ENCODE measurements at places on chromosomes 4 and X. TPM values are rescaled to one million over a fixed set of nuclear protein-coding genes. Genes with fewer than 3 reads are reported as not detected.

DNA sequence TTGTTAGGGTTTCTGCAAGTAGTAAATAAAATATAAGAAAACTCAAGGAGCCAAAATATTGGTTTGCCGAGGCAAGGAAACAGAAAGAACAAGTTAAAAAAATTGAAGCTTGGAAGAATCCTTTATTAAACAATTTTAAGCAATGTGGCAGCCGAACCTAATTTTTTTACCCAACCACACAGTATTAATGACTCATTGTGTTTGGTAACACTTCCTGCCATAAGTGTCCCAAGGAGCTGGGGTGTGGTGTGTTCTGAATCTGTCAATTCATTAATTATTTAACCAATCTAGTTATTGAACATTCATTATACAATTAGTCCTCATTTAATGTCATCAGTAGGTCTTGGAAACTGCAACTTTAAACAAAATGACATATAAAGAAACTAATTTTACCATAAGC, 19.3 kb upstream of the CPE start:
- DNase-seq: no peak

DNA sequence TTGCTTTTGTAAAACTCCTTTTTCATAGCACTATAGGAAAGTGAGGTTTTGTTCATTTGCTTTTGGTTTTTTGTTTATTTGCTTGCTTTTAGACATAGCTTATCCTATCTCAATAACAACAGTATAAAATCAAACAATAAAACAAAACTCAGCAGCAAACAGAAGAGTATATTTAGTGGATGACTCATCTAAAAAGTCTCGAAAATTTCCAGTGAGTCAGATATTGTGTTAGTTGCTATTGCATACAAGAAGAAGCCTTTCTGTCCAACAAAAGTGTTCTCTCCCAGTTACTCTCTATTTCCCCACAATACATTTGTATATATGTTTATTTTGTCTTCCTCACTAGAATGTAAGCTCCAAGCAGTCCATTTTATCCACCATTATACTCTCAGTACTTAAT, 36.0 kb upstream of the NPNT start:
- no peak for DNase-seq

DNA sequence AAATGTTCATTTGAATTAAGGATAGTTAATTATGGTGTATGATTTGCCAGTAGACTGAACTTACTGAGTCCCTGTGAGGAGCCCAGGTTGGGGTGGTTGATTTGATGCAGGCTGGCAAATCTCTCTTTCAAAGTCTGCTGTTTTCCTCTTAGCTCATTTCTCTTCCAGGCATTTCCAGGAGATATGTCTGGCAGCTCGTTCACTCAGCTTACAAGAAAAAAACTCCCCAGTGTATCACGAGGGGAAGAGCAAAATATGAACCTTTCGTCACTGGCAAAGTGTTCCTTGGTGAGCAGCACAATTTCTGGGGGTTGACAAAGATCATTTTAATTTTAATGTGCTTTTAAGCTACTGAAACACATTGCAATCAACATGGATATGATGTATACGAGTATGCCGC, 244.2 kb downstream of the CBLL2 start:
- DNase-seq: no peak

DNA sequence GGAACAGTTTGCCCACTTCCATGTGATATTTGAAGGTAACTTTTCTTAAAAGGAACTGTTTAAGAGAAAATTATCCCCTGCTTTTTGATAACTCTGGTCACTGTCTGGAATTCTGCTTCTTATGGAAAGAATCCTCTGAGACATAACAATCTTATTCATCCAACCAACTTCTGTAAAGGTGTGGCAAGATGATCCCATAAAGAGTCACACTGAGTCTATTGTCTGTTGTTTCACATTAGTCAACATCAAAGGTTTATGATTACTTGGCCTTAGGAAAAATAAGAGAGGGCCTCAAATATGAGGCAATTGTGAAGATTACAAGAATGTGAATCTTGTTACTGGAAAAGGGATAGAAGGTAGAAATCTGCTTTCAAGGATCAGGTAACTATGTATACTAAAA, 88.0 kb upstream of the MAGEB18 start:
- DNase-seq: no peak

DNA sequence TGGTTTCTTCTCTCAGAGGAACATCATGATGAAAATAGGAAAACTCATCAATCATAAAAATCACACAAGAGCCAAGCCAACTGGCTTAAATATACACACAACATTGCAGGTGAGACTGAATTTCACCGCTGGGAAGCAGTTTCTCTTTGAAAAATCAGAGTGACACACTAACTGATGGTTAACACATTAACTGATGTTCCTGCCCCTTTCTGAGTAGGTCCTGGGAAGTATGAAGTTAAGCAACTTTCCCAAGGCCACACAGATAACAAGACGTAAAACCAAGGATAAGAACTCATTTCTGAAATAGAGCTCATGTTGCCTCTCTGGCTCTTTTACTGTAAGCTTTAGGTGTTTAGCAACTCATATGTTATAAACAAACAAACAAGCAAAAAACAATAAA, 813.7 kb upstream of the HS3ST1 start:
- no peak for DNase-seq

DNA sequence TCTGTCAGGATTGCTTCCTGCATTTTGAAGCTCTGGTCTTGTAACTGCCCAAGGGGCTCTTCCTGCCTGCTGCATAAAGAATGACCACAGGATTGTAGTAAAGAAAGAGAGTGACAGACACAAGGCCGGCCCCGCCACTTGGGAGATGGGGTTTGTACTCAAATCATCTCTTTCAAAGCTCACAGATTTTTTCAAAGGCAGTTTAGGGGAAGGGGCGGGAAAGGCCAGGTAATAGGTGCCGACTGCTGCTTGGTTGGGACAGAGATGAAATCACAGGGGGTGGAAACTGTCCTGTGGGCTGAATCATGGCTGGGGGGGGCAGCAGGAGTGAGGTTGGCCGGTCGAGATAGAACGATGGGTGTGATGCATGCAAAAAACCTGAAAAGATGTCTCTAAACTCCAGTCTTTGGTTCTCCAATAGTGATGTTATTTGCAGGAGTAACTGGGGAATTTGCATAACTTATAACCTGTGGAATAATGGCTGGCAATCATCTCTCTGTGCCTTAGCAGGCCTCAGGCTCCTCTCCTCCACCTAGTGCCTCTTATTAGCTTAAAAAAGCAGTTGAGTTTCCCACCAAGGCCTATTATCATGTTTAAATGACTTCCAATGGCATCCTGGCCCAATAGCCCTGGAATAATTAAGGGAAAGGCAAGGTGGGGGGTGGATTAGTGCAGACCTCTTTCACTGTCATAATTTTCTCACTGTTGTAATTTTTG, 778.4 kb upstream of the FRG1 start:
- DNase-seq: no peak

- DNase-seq: no peak
Observed at GRCh38 chrX:55149242-55149641, 60.4 kb downstream of the PAGE2 start.

GRCh38 chr4:44532851-44533250, 84.2 kb upstream of the KCTD8 start:
- no peak for DNase-seq

DNA sequence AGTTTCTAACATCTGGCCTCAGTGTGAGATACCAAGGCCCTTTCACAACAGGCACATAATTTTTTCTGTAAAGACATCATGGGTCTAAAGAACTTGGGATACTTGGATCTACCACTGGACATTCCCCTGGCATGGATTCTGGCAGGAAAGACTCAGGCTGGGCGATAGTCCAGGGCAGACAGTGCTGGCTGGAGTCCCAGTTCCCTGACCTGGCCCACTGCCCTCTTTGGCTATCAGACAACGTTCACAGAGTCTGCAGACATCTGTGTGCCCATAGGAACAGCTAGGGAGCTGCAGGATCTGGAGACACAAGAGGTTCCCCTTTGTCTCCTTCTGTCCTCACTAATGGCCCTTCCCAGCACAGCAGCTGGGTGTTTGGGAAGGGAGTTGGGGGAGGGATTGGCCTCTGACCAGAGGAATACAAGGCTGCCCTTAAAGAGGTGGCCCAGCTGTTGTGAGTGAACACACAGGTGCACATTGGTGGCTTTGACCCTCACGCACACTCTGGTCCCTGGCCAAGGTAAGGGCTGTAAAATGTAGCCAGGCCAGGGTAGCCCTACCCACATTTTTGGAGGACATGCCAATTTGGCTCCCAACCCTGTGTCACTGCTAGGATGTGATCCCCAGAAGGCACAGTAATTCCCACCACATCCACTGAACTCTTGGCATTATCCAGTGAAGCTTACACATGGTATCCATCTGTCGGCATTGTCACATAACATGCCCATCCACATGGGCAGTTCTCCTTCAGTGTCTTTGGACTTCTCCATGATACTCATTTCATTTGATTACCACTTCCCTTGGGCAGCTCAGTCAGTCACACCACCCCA, 72.3 kb downstream of the SOX3 start:
- DNase-seq: no peak

- no peak for DNase-seq
Observed at GRCh38 chrX:18647621-18648020, 24.3 kb downstream of the RS1 start.

DNA sequence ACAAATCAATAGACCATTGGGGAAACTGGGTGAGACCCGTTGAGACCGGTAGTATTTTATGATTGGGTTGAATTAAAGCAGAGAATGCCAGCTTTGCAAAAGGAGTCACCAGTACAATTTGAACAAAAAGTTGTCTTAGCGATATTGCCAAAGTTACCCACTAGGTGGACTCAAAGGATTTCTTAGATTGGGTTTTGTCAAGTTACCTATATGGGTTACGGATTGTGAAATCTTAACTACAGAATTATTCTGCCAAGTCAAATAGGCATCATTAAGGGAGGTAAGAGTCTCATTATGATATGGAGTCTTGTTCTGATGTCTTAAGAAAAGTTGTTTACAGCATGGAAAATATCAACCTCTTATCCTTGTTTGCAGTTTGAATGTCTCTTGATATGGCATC, 15.0 kb upstream of the CT47A1 start:
- DNase-seq: no peak

DNA sequence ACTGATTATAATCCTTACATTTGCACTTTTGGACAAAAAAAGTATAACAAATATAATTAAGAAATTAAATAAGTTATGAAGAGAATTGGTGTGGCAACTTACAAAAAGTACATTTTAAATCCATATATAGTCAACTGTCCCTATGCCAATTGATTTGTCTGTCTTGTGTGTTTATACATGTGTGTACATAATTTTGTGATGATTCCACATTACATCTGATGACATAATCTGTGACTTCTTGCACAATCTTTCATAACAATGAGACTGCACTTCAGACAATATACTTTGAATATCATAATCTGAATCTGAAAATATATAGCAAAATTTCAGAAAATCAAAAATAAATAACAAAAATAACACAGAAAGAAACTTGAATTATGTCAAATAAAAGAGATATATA, 953.4 kb downstream of the FAT4 start:
- DNase-seq: no peak

GRCh38 chr4:96120206-96120605, 280.3 kb downstream of the PDHA2 start:
- DNase-seq: no peak

PHOX2B gene
- not detected for total RNA-seq

ARR3 gene
- not detected for total RNA-seq

ARHGAP6 gene
- not detected for total RNA-seq

RPS3A gene
- total RNA-seq: 2,077 TPM

GLRA3 gene
- total RNA-seq: not detected
